T-helper 17 cell (primary cell): ENCODE measurements at places on chromosomes 5 and 9.

DNA sequence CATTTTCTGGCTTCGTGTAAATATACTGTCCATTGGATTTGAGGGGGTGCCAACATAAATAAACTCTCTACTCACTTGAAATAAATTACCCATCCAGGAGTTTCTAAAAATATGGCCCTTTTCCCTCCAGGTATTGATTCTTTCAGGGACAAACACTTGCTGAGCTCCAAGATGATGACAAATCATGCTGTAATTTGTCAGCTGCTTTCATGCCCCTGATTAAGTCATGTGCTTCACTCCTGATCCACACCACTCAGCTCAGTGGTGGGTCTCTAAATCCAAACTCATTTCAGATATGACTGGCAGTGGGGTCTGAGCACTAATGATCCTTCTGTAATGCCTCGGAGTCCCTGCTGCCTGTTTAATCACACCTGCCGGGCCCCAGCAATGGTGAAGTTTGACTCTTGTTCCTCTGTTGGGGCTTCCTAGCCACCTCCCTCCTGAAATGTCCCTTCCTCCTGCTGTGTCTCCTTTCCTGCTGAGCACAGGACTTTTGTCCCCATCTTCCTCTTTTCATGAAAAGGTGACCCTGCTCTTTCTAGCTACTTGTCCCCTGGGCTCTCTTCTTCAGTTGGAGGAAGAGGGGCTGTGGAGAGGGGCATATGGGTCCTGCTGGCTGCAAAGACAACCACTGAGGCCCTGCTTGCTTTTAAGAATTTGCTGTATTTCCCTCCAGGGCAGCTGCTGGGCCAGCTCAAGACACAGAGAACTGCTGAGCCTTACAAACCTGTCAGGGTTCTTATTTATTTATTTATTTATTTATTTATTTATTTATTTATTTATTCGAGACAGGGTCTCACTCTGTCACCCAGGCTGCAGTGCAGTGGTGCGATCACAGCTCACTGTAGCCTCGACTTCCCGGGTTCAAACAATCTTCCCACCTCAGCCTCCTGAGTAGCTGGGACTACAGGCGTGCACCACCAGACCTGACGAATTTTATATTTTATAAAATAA, 200.0 kb downstream of the ATP10B start:
- peaks cover 14% of the 10 kb centered on the region for H3K27me3 ChIP-seq
- H3K36me3 ChIP-seq, result no peaks in the 10 kb centered on the region
- H3K27ac ChIP-seq, result no peak overlapping the region
- DNase-seq, result no peak
- H3K4me3 ChIP-seq, result no peak overlapping the region
- H3K4me1 ChIP-seq, result no peaks in the 10 kb centered on the region

DNA sequence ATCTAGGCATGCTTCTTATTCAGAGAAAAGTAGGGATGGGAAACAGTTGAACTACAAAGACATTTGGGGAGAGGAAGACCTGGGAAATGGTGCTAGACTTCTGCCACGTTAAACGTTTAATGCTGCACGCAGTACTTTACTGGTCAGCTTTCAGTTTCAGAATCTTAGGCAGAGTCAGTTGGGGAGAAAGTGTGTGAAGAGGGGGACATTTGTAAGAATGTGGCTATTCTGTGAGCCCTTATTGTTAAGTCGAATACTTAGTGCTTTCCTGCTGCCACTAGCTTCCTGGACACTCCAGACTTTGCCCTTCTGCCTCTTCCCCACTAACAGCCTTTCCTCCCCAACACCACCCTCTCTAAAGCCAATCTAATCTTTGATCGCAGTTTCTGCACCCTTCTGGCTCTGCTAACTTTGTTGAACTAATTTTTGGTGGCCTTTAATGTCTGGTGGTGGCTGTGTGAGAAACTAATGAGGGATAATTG, 6.1 kb downstream of the CYSTM1 start:
- H3K27ac ChIP-seq, result peak overlapping the region; percentile 71
- DNase-seq, result no peak
- peaks cover 3% of the 10 kb centered on the region for H3K4me1 ChIP-seq
- no peaks in the 10 kb centered on the region for H3K27me3 ChIP-seq

GRCh38 chr5:40627706-40628105, 52.0 kb upstream of the PTGER4 start:
- peak overlapping the region; percentile 2 for H3K27ac ChIP-seq
- H3K4me1 ChIP-seq, result peaks cover 20% of the 10 kb centered on the region
- no peaks in the 10 kb centered on the region for H3K27me3 ChIP-seq
- H3K36me3 ChIP-seq, result no peaks in the 10 kb centered on the region
- H3K4me3 ChIP-seq, result no peak overlapping the region

- H3K27ac ChIP-seq, result no peak overlapping the region
- peaks cover 26% of the 10 kb centered on the region for H3K4me1 ChIP-seq
- peaks cover 86% of the 10 kb centered on the region for H3K27me3 ChIP-seq
Observed at GRCh38 chr5:88670461-88670860, 212.5 kb downstream of the MEF2C start.

- no peak overlapping the region for H3K4me3 ChIP-seq
- H3K4me1 ChIP-seq, result no peaks in the 10 kb centered on the region
- no peak overlapping the region for H3K27ac ChIP-seq
- peaks cover 2% of the 10 kb centered on the region for H3K36me3 ChIP-seq
Observed at GRCh38 chr9:69527454-69527853, 144.7 kb downstream of the APBA1 start.

DNA sequence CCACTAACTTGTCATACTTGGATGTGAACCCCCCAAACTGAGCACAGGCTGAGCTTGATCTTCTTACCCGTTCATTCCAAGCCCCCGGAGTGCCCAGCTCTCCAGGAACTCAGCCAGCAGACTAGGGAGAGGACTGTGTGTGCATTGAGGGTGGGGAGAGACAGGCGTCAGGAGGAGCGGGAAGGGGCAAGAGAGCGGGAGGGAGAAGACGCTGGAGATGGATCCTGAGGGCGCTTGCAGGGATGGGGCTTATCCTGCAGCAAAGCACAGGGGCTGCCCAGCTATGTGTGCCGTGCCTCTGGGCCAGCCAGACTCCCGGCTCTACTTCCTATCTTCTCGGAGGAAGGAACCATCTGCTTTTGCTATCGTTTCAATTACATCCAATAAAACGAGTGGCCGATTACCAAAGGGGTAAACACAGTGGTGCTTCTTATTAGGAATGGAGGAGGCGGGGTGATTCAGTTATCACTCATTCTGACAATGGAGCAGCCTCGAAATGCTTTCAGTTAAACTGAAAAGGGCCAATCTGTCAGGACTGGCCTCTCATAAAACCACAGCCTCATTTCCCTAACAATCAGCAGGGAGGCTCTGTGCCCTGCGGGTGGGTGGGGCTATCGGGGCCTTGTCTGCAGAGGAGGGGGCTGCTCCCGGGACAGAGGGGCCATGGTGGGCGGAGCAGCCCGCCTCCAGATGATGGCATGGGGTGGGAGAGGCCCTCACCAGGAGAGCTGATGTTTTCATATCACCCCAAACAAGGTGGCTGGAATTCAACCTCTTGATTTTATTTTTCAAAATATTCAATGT, 168.2 kb downstream of the DAB2IP start:
- no peaks in the 10 kb centered on the region for H3K4me1 ChIP-seq
- no peak for DNase-seq
- H3K4me3 ChIP-seq, result no peak overlapping the region
- H3K27me3 ChIP-seq, result no peaks in the 10 kb centered on the region
- no peak overlapping the region for H3K27ac ChIP-seq

DNA sequence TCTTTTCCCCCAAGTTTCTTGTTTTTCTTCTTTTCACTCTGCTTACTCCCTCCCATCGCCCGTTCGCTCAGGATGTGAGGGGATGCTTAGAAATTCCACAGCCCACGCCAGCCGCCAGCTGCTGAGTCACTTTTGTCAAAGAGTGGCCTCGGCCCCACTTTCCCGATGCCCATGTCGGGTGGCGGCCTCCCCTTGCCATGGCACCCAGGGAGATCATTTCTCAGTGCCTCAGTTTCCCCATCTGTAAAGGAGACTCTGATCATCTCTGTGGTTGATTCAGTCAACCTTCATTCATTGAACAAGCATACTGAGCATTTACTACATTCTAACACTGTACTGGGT, 353 bp upstream of the PDGFRB start:
- peaks cover 10% of the 10 kb centered on the region for H3K4me1 ChIP-seq
- peak overlapping the region; percentile 89 for H3K4me3 ChIP-seq
- peaks cover 44% of the 10 kb centered on the region for H3K27me3 ChIP-seq

GRCh38 chr5:93145767-93146166, 435.3 kb downstream of the NR2F1-AS1 start:
- no peaks in the 10 kb centered on the region for H3K36me3 ChIP-seq
- H3K27ac ChIP-seq, result no peak overlapping the region
- H3K27me3 ChIP-seq, result no peaks in the 10 kb centered on the region
- no peaks in the 10 kb centered on the region for H3K4me1 ChIP-seq
- no peak overlapping the region for H3K4me3 ChIP-seq

- H3K4me1 ChIP-seq, result peaks cover 4% of the 10 kb centered on the region
- peaks cover 8% of the 10 kb centered on the region for H3K36me3 ChIP-seq
- DNase-seq, result no peak
- no peak overlapping the region for H3K4me3 ChIP-seq
Observed at GRCh38 chr5:54860321-54860720, 125.1 kb downstream of the ESM1 start.

DNA sequence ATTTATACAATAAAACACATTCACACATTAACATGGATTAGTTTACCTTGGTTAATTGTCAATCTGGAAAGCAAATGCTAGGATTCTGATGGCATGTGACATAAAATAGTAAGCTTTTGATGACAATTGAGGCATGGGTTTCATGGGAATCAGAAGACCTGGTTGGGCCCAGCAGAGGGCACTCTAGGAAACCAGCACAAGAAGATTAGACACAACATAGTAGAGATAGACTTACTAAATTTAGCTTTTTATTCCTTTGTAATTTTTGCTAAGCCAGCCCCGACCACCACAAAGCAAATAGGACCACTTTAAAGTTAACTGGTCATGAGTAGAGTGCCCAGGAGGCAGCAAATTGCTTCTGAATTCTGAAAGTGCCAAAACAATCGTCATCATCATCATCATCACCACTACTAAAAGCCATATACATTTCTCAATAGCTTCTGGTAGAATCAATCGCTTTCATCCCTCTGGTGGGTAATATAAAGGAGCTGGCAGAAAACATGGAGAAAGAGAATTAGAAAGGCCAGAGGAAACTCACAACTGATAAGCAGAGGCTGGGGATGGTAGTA, 163.2 kb downstream of the ARRDC3 start:
- H3K27ac ChIP-seq, result no peak overlapping the region
- peaks cover 20% of the 10 kb centered on the region for H3K27me3 ChIP-seq
- no peaks in the 10 kb centered on the region for H3K4me1 ChIP-seq
- DNase-seq, result peak; percentile 6
- H3K4me3 ChIP-seq, result no peak overlapping the region
- H3K36me3 ChIP-seq, result no peaks in the 10 kb centered on the region

DNA sequence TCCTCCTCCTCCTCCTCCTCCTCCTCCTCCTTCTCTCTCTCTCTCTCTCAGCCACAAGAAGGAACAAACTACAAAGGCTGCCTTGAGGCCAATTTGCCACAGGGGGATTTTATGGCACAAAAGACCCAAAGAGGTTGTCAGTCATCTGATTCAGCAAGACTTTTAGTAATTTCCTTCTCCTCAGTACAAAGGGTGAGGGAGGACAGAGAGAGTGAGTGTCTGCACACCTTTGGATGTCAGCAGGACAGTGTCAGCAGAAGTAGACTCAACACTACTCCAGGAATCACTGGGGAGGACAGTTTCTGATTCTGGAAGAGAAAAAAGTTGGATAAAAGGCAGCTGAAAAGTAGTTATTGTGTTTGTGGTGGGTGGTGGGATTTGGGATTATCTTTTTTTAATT, 13.6 kb downstream of the TIMD4 start:
- peaks cover 5% of the 10 kb centered on the region for H3K4me1 ChIP-seq
- H3K27me3 ChIP-seq, result peaks cover 8% of the 10 kb centered on the region
- no peak for DNase-seq
- no peak overlapping the region for H3K4me3 ChIP-seq
- H3K27ac ChIP-seq, result no peak overlapping the region

DNA sequence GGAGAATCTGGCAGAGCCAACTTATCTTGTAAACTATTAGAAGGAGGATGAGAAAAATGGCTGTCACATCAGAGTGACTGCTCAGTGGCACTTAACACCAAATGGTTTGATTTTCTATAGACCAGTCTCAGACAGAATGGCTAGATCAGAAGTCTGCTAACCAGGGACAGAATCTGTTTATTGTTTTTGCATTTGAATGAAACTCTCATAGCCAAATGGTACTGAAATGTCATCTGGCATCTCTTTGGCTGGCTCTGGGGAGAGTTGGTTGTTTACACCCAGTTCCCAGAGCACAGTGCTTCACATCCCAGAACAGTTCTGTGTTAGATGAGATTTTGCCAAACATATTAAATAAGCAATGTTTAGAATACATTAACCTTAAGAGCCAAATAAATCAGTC, 106.6 kb upstream of the HMHB1 start:
- DNase-seq, result no peak
- no peaks in the 10 kb centered on the region for H3K36me3 ChIP-seq
- peaks cover 6% of the 10 kb centered on the region for H3K4me1 ChIP-seq
- no peak overlapping the region for H3K4me3 ChIP-seq
- no peak overlapping the region for H3K27ac ChIP-seq

DNA sequence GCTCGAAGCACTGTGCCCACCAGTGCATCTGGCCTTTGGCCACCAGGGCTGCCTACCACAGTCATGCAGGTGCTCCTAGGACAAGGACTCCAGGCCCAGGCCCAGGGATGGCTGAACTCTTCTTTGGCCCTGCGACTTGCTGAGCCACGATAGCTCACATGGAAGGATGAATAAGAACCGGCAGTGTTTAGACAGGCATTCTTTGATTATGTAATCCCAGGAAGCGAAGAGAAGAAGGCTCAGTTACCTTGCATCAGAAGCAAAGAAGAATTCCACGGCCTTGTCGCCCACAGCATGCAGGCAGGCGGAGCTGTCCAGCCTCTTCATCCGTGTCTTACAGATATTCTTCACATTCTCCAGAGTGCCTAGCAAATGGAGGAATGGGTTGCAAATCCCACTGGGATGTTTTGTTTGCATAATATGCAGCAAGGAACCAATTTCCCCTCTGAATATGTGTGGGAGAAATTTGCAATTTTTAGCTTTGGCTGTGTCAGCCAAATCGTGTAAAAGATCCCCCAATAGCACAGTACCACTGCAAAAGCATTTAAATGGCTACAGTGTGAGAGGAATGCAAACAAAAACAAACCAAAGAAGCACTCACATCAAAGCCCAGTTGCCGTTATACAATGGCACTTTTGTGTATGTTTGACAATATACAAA, 29.1 kb downstream of the GFPT2 start:
- H3K36me3 ChIP-seq, result no peaks in the 10 kb centered on the region
- DNase-seq, result no peak
- no peak overlapping the region for H3K4me3 ChIP-seq
- no peak overlapping the region for H3K27ac ChIP-seq
- peaks cover 12% of the 10 kb centered on the region for H3K27me3 ChIP-seq

GRCh38 chr9:88219601-88220000, 81.3 kb upstream of the SPATA31C2 start:
- H3K4me3 ChIP-seq, result no peak overlapping the region
- no peak overlapping the region for H3K27ac ChIP-seq
- H3K36me3 ChIP-seq, result no peaks in the 10 kb centered on the region
- H3K4me1 ChIP-seq, result no peaks in the 10 kb centered on the region
- no peak for DNase-seq
- peaks cover 41% of the 10 kb centered on the region for H3K27me3 ChIP-seq
